ENCODE measurements at places on chromosomes 7 and 10.
A peak's percentile ranks its signal among the peaks of the same experiment; 100 is the strongest.

GRCh38 chr10:118041316-118041715 is 5.4 kb downstream of the RAB11FIP2 start:
- DNase-seq, result no peak

- no peak for DNase-seq
Observed at GRCh38 chr7:114917211-114917839, 4.6 kb upstream of the MDFIC start.

GRCh38 chr10:84762754-84763394 is 434.5 kb downstream of the CCSER2 start:
- no peak for DNase-seq

GRCh38 chr10:93917821-93918220 is 24.0 kb downstream of the SLC35G1 start:
- no peak for DNase-seq

- DNase-seq, result no peak
Observed at GRCh38 chr7:93862651-93863050, 27.9 kb downstream of the TFPI2 start.

DNA sequence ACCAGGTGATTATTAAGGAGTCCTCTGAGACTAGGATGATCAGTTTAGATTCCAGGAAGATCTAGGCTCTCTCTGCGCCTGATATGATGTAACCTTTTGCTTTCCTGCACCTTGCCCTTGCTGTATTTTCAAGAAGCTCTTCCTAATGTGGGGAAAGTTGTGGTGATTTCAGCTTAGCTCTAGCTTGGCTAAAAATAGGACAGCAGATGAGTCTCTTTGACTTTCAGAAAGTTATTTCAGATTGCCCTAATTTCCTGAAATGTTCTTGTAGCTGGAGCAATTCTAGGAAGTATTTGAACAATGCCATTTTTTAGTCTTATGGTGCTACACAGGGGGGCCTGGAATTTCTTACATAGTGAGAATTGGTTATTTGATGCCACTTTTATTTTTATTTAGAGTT is 3.8 kb downstream of the LCOR start:
- no peak for DNase-seq

- DNase-seq, result no peak
Observed at GRCh38 chr7:44882899-44883298, 2.4 kb downstream of the PURB start.

- DNase-seq, result no peak
Observed at GRCh38 chr7:19020711-19021110, 96.7 kb downstream of the TWIST1 start.

- no peak for DNase-seq
Observed at GRCh38 chr7:48035967-48036478, 680 bp downstream of the C7orf57 start.

GRCh38 chr10:93071674-93072224 is 1.9 kb upstream of the CYP26A1 start:
- DNase-seq, result peak; percentile 82

DNA sequence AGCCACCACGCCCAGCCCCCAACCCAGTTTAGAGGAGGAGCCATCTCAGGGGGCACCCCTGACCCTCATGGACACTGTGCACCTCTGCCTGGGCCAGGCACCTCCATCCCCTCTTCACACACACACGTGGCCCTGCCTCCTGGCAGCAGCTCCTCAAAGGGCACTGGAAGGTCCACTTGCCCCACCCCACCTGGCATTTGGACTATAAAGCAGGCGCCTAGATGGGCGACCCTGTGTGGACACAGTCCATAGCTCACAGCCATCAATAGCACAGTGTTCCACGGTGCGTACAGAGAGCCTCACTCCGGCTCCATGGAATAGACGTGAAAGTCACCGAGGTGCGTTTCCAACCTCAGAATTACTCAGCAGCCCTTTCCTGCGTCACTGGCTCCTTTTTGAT is 41.0 kb downstream of the FKBP6 start:
- DNase-seq, result no peak

GRCh38 chr7:125316466-125316865 is 386.8 kb upstream of the POT1 start:
- DNase-seq, result no peak

DNA sequence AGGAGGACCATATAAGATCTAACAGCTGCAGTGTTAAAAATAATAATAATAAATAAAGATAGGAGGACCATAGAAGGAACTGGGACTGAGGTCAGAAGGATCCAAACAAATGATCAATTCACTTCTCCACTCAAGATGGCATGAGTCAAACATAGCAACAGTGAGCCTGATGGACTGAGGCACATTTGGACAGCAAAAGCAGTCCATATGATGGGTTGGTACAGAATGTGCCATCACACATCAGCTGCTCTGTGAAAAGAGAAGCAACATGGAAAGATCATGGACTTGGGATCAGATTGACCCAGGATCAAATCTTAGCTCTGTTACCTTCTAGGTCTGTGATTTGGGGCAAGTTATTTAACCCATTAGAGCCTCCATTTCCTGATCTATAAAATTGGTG is 188.9 kb upstream of the KMT2E start:
- DNase-seq, result peak; percentile 32

- DNase-seq, result no peak
Observed at GRCh38 chr7:29480934-29481651, 82.5 kb upstream of the PRR15 start.

DNA sequence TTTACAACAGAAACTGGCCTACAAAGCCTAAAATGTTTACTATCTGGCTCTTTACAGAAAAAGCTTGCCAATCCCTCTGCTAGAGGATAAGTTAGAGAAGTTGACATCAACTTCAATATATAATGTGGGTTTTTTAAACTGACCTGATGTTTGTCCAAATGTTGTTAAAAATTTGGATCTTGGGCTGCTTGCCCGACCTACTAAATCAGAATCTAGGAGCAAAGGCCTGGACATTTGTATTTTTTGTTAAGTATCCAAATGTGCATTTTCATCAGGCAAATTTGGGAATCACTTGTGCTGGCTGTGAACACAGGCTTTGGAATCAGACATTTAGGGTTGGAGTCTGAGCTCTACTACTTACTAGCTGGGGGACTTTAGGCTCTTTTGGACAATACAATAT is 252.7 kb upstream of the CSTF2T start:
- DNase-seq, result no peak

DNA sequence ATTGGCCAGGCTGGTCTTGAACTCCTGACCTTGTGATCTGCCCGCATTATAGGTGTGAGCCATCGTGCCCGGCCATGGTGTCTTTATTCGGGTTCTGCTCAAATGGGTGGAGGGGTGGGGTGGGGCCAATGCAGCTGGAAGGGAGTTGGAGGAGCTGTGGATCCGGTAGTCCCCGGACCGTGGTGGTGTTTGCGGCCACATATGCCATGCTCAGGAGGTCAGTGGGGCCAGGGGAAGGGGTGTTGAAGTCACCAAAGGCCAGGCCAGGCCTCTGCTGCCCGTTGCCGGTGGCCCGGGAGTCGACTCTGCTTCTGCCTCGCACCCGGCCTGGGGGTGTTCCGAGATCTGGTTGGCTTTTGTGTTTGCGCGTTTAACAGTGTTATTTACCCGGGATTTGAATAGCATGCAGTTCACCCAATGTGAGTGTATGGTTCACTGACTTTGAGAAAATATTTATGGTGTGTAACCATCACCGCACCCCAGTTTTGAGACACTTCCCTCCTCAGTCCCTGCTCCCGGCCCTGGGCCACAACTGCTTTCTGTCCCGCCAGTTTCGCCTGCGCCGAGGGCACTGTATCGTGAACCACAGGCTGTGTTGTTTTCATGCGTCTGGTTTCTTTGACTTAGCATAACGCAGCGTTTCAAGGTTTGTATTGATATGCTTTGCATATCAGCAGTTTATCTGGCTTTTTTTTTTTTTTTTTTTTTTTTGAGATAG is 10.7 kb downstream of the INPP5A start:
- no peak for DNase-seq

GRCh38 chr7:121083790-121084251 is 95.3 kb downstream of the CPED1 start:
- no peak for DNase-seq

Data from lower leg skin (tissue), 4 donors.